ENCODE measurements at places on chromosomes 2 and 18.

- DNase-seq = no peak
Measured at GRCh38 chr2:105104208-105104731, 66.4 kb downstream of the MRPS9 start.

DNA sequence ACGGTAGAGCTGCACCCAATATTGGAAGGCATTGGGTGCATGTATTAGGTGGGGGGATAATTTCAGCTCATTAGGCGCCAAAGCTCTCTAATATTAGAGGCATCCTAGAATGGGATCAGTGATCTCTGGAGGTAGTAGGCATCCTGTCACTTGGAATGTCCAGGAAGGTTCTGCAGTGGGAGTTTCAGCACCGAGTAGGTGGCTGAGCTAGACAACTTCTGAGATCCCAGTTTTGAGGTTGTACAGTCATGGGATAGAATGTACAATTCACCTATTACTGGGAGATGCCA is 210.9 kb downstream of the MYCN start:
- no peak for DNase-seq

DNA sequence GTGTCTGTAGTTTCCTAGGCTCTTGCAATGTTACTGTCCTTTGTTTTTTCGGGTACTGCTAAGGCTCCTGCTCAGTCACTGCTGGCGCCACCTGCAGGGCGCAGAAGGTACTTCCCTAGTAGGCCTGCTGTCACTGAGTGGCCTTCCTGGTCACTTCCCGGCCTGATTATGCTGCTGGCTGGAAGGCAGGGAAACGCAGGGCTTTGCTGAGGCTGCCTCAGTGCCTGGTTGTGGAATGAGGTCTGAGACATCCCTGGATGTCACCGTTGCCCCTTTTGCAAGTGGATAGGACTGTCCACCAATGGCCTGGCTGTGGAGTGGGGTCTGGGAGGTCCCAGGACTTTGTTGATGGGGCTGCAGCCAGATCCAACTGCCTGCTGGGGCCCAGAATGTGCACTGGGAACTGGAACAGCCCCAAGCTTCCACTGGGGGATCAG is 13.1 kb downstream of the DAW1 start:
- no peak for DNase-seq

- no peak for DNase-seq
Measured at GRCh38 chr2:235080101-235080500, 128.3 kb downstream of the SH3BP4 start.

GRCh38 chr2:109049022-109049421 is 60.0 kb upstream of the EDAR start:
- DNase-seq = no peak

DNA sequence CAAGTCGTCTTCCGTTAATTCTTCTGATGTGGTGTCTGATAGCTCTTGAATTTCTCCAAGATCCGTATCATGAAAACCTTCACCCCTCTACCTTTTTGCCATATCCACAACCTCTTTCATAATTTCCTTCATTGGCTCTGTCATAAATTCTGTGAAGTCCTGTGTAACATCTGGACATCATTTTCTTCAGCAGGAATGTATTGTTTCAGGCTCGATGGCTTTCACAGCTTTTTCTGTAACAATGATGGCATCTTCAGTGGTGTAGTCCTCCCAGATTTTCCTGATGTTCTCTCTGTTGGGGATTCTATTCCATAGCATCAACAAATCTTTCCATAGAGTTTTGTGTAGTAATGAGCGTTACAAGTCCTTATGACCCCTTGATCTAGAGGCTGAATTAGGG is 114.2 kb upstream of the EML6 start:
- DNase-seq = no peak

- DNase-seq = no peak
Measured at GRCh38 chr2:130336877-130337734, 5.6 kb upstream of the IMP4 start.

GRCh38 chr2:140662504-140662903 is 1468.3 kb downstream of the LRP1B start:
- DNase-seq = no peak

DNA sequence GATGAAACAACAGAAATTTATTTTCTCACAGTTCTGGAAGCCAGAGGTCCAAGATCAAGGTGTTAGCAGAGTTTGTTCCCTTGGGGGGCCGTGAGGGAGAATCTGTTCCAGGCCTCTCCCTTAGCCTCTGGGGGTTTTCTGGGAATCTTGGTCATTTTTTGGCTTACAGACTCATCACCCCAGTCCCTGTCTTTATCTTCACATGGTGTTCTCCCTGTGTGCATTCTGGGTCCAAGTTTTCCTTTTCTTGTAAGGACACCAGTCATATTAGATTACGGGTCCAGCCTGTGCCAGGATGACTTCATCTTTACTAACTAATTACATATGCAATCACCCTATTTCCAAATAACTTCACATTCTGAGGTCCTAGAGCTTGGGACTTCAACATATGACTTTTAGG is 292.5 kb upstream of the TRIB2 start:
- no peak for DNase-seq

DNA sequence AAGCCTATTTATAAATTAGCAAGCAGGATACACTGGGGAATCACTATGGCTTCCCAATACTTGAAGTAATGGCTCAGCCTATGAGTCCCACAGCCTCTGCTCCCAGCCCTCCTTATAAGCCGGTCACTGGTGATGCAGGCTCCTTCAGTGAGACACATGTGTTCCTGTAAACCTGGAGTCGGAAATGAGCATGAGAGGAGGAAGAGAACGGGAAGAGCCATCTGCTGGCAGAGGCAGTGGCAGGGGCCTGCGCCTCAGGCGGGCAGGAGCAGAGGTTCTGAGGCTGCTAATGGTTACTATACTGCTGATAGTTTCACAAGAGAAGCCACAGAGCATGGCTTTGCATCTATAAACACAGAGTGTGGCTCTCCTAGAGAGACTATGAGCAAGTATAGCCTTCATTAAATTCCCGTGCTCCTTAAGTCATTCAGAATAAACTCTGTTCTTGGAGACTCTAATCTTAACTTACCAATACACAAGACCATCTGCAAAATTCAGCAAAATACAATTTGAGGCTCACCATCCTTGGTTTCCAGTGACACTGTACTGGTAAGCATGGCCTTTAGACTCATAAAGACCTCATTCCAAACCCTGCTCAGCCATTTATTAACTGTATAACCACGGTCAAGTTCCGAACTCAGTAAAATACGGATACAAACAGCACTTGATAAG is 63.3 kb downstream of the FBXO15 start:
- DNase-seq = no peak

DNA sequence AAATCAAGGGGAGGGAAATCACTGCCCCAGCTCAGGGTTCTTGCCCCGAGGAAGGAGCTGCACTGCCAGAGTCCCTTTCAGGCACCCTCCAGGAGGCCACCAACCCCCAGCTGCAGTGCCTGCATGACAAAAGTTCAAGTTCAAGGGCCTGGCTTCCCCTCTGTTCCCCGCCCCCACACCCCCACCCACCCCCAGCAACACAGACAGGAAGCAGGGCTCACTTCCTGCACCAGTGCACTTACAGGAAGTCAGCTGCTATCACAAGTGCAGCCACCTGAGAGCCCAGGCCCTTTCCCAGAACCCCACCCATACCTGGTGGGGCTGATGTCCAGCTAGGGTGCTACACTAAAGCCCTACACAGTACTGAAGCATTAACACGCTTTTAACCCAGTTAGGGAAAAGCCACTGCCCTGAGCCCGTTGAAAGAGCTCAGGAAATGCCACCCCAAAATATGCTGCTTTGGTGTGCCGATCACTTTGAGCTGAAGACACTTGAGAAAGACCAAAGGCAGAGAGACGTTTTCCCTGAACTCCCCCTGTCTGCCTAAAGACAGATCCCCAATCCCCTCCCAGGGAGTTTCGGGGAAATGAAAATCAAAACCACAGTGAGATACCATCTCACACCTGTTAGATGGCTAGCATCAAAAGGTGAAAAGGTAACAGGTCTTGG is 109.9 kb upstream of the CAB39 start:
- DNase-seq = peak; percentile 32

DNA sequence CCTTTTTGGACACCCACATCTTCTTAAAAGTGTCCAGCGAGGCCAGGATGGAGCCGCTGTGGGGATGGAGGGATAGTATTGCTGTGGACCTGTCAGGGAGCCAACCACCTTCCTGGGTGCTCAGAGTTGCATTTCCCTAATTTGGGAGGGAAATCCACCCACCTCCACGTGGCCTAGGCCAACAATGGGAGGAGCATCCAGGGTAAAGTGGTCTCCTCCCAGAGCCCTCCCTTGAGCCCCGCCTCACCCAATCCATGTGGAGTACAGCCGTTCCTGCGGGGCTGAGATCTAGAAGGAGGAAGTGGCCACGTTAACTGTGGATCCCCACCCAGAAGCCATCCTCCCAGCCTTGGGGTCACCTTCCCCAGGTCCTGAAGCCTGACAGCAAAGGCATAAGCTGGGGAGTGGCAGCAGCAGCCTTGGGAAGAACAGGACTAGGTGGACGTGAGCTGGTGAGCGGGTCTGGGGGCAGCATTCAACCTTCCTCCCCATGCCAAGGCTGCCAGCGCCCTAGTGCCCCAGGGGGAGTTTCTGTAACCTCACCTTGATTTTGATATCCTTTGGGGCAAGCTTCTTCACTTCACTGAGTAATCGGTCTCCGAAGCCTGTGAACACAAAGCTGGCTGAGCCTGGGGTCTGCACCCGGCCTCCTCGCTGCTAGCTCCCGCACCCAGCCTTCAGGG is 6.8 kb downstream of the ACTR1B start:
- no peak for DNase-seq

DNA sequence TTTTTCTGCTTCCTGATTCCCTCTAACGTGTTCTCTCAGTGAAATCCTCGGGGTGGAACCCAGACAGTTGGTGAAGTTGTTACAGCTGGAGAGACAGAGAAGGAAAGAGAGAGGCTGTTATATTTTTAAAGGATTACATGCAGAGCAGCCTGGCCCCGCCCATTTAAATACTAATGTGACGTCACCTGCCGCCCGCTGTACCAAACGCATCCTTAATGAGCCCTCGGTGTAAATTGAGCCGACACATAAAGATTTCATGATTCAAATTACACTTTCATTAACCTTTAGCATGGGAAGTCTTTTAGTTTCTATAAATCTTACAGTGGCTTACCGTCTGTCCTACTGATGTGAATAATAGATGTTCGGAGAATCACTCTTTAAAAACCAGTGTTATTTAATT is 164.0 kb upstream of the SIX3 start:
- DNase-seq = no peak

GRCh38 chr18:33181016-33181415 is 259.5 kb downstream of the CCDC178 start:
- no peak for DNase-seq

- no peak for DNase-seq
Measured at GRCh38 chr2:197165020-197165419, 145.6 kb downstream of the ANKRD44 start.

DNA sequence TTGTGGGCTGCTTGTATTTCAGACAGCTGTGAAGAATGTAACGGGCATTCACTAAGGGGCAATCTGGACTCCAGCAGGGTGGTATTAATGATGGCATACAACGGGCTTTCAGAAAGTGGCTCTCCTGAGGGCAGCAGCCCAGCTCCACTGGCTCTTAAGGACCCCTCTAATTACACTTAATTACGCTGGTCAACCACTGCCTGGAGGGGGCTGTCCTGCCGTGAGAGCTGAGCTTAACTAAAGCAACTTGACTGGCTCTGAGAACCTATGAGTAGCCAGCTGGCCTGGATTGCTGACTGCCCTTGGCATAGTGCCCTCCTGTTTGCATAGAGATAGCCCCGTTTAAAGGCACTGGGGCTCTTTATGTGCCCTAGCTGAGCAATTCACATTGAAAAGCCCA is 3.8 kb downstream of the LIPG start:
- no peak for DNase-seq

GRCh38 chr2:105517814-105518705 is 119.2 kb upstream of the FHL2 start:
- no peak for DNase-seq

DNA sequence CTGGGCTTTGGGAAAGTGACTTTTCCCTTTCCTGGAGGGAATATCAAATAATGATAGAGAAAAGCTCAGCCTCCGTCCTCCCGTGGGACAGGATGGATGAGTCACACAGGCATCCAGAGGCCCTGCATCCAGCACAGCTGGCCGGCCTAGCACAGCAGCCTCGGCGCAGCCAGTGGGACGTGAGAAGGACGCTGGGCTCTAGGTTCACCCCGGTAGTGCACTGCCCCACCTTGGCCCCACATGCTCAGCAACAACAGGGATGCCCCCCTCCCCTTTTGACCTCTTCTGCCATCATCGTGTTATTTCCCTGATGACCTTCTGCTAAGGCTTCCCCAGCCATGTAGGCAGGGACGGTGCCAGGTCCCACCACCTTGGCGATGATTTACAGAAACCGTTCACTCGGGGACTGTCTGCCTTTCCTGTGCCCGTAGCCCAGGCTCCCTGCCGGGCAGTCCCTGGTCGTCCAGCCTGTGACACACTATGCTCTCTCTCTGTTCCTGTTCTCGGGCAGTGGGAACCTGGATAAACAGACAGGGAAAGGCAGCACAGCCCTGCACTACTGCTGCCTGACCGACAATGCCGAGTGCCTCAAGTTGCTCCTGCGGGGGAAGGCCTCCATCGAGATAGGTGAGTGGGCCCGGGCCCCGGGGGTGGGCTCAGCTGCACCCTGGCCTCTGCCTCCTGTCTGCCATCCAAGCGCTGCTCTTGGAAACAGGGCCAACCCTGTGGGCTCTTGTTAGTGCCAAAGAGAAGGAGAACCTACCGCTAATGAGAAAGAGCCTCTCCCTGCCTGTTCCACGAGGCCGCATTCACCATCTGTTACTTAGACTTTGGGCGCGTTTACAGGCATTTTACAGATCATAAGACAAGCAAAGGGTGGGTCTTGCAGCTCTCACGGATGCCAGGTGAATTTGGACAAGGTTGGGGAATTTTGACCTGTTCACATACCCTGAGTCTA is 44.6 kb downstream of the ITGB1BP1 start:
- DNase-seq = no peak

GRCh38 chr2:41913311-41913710 is 134.5 kb upstream of the PKDCC start:
- no peak for DNase-seq

DNA sequence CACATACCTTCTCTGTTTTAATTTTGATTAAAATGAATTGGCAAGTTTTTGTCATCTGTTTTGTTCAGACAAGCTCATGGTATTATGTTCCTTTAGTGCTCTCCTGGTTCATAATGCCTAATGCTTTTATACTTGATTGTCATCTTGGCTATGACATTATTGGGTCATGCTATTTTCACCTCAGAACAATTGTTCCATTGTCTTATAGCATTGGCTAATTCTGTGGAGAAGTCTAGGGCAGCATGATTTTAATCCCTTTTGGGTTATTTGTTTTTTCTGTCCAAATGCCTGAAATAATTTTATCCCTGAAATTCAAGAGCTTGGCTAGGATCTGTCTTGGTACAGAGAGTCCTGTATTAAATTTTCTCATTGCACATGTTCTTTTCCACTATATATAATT is 83.8 kb upstream of the CCDC85A start:
- DNase-seq = no peak

Data from stimulated activated CD4-positive, alpha-beta T cell treated with anti-CD3 and anti-CD28 coated beads, Interleukin-15, amount 100 ng/mL, for 1 hour (primary cell).